ENCODE measurements at places on chromosomes 1 and 21.

GRCh38 chr1:203074610-203075009 is 11.2 kb downstream of the MYOG start:
- no peak for DNase-seq

- DNase-seq: no peak
Measured at GRCh38 chr1:21594501-21594900, 74.7 kb downstream of the RAP1GAP start.

DNA sequence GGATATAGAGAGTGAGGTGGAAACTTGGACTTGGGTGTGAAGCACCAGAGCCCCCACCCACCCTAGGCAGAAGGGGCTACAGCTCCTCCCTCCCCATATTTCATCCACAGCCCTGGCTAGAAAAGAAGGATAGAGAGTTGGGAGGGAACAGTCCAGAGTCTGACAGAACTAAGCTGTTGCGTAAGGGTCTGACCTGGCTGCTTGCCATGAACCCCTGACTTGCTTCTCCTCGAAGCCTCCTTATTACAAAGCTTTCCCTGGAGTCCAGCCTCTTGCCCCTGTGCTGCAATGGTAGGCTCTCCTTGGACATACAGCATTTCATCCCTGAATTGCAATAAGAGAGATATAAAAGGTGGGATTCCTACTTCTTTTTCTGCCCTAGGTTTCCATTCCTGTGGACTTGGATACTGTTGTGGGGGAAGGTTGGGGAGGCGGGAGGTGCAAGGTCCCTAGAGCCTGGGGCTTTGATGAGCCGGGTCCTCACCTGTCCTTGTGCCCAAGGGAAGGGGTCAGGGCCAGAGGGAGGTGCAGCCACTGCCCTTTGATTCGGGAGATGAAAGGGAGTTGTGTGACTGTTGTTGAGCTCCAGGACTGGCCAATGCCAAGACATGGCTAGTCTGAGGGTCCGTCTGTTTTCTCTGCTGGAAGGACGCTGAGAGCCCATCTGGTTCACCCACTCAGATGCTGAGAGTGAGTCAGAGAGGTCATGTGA is 2.7 kb downstream of the RHBG start:
- no peak for DNase-seq

GRCh38 chr1:216310776-216311175 is 112.5 kb downstream of the USH2A start:
- no peak for DNase-seq

DNA sequence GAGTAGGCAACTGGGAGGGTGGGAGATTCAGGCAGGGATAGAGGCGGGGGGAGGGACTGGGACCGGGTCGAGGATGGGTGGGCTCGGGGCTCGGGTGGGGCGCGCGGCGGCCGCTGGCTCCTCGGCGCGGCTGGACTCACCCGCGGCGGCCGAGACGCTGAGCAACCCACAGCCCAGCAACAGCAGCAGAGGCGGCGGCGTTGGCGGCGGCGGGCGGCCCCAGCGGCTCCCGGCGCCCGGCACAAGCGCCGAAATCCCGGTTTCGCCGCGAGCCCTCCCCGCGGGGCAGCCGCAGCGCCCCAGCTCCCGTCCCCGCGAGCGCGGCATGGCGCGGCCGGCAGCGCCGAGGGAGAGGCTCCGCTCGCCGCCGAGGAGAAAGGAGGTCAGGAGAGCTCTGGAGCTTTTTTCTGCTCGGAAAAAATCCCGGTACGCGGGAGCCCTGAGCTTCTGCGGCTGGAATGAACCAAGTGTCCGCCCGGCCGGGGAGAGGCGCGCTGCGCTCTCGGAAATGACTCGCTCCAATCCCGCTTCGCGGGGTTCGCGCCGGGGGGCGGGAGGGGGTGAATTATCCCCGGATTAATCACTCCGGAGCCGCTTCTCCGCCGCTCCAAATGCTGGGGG is at the start of gene CSMD2:
Gene CSMD2 (minus strand): TSS at position 460 of the 621 bp plus-strand sequence. CDS start 133 bp downstream, at position 327.
- DNase-seq: no peak

All from stimulated activated CD8-positive, alpha-beta memory T cell treated with anti-CD3 and anti-CD28 coated beads, Interleukin-7, amount 100 ng/mL, for 4 hours (primary cell).